T-helper 17 cell (primary cell): ENCODE measurements at places on chromosomes 5 and 9. TPM values are rescaled to one million over a fixed set of nuclear protein-coding genes. Genes with fewer than 3 reads are reported as not detected.

The PHF24 gene
- total RNA-seq, result not detected

The C5orf52 gene
- not detected for total RNA-seq

The PCDHB4 gene
- total RNA-seq, result not detected

The PCDHGA5 gene
- total RNA-seq, result not detected

- no peak overlapping the region for H3K27ac ChIP-seq
- no peak overlapping the region for H3K4me3 ChIP-seq
- H3K36me3 ChIP-seq, result no peaks in the 10 kb centered on the region
- H3K27me3 ChIP-seq, result peaks cover 5% of the 10 kb centered on the region
- no peak for DNase-seq
Measured at GRCh38 chr5:10085185-10085584, 164.5 kb downstream of the ATPSCKMT start.

- no peak for DNase-seq
- peaks cover 3% of the 10 kb centered on the region for H3K4me1 ChIP-seq
- H3K27me3 ChIP-seq, result no peaks in the 10 kb centered on the region
Measured at GRCh38 chr5:55634209-55634805, 77.8 kb downstream of the SLC38A9 start.

DNA sequence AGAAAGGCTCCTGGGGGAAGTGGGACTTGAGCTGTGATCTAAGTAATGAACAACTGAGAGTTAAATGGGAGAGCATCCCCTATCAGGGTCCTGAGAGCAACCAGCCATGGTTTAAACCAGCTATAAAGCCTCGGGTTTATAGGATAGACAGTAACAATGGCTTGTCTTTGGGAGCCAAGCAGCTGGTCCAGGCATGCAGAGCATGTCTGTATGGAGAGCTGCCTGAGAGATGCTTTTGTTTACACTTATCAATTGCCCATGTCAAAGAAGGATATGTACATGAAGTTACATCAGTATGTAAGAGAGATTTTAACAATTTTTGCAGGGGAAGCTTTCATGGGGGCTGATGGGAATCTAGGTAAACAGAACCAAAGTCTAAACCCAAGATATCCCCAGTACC, 4.4 kb downstream of the TGFBI start:
- no peak for DNase-seq
- H3K27ac ChIP-seq, result no peak overlapping the region
- H3K4me1 ChIP-seq, result peaks cover 35% of the 10 kb centered on the region
- H3K27me3 ChIP-seq, result peaks cover under 1% of the 10 kb centered on the region
- H3K36me3 ChIP-seq, result no peaks in the 10 kb centered on the region
- no peak overlapping the region for H3K4me3 ChIP-seq

DNA sequence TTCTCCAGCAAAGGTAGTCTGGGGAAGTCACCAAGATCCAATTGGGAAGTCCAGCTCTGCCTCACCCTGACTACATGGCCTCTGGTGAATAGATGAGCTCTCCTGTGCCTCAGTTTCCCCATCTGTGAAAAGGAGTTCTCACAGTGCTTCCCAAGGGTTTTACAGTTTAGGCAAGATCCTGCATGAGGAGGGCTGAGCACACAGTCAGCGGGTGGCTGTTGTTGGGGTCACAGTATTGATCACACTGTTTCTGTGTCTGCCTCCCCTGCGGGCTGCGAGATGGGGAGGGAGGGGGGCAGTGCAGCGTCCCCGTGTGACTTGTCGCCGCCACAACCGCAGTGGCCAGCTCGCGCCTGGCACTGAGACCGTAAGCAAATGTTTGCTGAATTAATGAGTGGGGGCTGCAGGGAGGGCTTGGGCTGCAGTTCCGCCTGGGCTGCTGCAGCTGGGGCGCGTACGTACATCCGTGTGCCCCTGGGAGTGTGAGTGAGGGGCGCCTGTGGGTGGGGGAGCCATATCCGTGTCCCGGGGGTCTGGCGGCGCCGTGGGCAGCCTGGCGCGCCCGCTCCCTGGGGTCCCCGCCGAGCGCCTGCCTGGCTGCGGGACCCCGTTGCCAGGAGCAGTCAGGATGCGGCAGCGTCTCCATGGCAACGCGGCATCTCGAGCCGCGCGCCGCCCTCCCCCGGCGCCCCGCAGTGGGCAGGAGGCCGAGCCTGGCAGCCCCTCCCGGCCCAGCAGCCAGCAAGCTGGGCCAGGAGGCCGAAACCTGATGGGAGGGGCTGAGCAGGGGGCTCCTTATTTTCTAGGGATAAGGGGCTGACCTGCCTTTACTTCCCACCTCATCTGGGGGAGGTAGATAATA, 31.4 kb upstream of the PSD2 start:
- no peaks in the 10 kb centered on the region for H3K36me3 ChIP-seq
- DNase-seq, result no peak
- H3K4me3 ChIP-seq, result peak overlapping the region; percentile 47
- H3K27me3 ChIP-seq, result peaks cover 53% of the 10 kb centered on the region

DNA sequence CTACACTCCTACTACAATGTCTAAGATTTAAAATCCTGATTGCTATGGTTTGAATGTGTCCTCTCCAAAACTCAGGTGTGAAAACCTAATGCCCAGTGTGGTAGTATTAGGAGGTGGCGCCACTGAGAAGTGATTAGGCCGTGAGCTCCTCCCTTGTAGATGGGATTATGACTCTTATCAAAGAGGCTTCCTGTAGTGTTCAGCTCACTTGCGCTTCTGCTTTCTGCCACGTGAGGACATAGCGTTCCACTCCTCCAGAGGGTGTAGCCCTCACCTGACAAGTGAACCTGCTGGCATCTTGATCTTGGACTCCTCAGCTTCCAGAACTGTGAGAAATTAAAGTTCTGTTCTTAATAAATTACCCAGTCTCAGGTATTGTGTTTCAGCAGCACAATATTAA, 33.0 kb upstream of the WHRN start:
- peaks cover 9% of the 10 kb centered on the region for H3K4me1 ChIP-seq
- H3K36me3 ChIP-seq, result no peaks in the 10 kb centered on the region
- no peak overlapping the region for H3K27ac ChIP-seq
- no peak overlapping the region for H3K4me3 ChIP-seq
- DNase-seq, result no peak
- H3K27me3 ChIP-seq, result no peaks in the 10 kb centered on the region

GRCh38 chr9:93557366-93558137, 18.8 kb upstream of the PHF2 start:
- H3K4me3 ChIP-seq, result no peak overlapping the region
- no peaks in the 10 kb centered on the region for H3K36me3 ChIP-seq
- H3K27ac ChIP-seq, result no peak overlapping the region
- no peaks in the 10 kb centered on the region for H3K27me3 ChIP-seq
- no peaks in the 10 kb centered on the region for H3K4me1 ChIP-seq

DNA sequence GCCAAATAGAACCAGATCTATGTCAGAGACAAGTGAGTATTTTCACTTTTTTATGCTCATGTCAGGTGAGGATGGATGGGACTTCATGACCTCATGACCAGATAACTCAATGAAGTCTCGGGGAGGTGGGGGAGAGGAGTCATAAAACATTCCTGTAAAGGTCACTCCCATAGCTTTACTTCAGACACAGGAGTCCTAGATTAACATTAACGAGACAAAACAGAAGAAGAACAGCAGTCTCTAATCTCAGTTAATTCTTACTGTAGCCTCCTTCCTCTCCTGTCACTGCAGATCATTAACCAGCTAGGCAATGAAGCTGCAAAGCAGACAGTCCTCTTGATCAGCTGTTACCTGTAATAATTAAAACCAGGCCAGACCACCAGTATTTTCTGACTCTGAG, 11.2 kb downstream of the CRHBP start:
- no peak overlapping the region for H3K4me3 ChIP-seq
- H3K27me3 ChIP-seq, result peaks cover 19% of the 10 kb centered on the region
